ENCODE measurements at places on chromosomes 3 and 15. TPM values are rescaled to one million over a fixed set of nuclear protein-coding genes. Genes with fewer than 3 reads are reported as not detected.

The ABTB1 gene
- 14.8 TPM for total RNA-seq

The P2RY1 gene
- 0.17 TPM for total RNA-seq

The CDC25A gene
- total RNA-seq, result 36.8 TPM

The CELF6 gene
- 0.19 TPM for total RNA-seq

The FEZF2 gene
- not detected for total RNA-seq

The TRAT1 gene
- total RNA-seq, result 19.9 TPM

The TRH gene
- not detected for total RNA-seq

The CYP1A2 gene
- not detected for total RNA-seq

Data from activated CD4-positive, alpha-beta memory T cell treated with anti-CD3 and anti-CD28 coated beads for 36 hours (primary cell).